ENCODE measurements at places on chromosomes 16 and 17.

GRCh38 chr16:55398762-55399161, 74.8 kb downstream of the IRX6 start:
- DNase-seq = no peak

- no peak for DNase-seq
These were observed 136.1 kb downstream of the RAB11FIP4 start for GRCh38 chr17:31527606-31528005.

- DNase-seq = no peak
These were observed 99.7 kb downstream of the CYTH1 start for GRCh38 chr17:78682363-78682762.

DNA sequence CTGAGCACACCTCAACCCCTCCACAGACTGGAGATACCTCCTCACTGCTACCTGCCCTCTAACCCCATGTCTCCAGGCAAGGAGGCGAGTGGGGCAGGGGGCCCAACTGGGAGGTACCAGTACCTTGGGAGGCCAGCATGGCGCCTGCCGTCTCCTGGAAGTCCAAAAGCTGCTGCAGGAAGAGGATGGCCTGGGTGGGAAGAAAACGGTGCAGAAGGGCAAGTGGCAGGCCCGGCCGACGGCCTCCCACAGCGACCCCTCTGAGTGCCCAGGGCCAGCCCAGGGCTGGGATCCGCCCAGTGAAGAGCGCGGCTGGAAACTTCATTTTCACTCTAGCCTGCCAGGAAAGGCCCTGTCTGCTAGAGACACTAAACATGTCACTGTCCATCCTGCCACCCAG, 8.5 kb downstream of the ZACN start:
- no peak for DNase-seq

DNA sequence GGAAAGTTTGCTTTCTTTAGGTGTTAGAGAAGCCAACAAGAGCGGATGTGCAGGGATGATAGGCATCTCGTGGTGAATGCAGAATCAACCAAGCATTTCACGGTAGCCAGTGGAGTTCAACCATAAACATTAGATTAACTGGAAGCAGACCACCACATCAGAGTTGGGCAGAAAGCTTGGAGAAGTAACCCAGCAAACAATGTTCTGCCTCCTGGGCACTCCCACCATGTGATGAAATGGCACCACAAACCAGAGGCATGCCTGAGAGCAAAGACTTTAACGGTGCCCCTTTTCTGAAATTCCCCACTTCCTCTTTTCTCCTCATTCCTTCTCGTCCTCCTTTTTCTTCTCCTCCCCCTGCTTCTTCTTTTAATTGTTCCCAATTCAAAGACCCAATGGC, 193.5 kb upstream of the ANKFN1 start:
- DNase-seq = no peak

DNA sequence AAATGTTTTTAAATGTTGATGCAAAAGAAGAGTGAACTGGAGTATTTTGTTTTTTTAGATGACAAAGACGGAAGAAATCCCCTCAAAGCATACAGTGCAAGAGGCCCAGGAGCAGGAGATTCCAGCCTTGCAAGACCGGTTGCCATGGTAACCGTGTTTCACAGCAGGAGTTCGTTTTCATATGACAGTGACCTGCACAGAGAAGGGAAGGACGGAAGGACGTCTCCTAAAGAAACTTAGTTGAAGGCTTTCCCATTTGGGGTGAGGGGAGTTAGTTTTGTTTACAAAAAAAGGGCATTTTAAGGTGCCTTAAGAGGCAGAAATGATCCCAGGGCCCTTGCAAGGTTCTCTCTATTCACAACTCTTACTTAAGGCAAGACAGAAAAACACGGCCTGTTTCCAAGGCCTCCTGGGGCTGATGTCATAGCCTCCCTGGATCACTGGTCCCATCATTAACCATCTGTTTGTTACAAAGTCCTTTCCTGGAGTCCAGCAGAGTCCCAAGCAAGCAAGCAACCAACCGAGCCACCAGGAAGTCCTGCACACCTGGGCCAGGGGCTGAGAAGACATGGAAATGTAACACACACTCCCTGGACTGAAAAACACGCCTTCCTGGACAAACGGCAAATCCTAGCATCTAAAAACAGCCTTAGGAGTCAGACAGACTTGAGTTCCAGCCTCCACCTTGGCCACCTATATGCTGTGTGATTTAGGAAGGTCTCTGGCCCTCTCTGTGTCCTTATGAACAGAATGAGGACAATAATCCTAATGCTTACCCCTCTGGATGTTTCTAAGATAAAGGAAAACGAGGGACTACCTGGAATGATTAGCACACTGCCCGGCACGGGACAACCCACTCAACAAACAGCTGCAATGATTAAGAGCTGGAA, 30.3 kb upstream of the RPH3AL start:
- no peak for DNase-seq

- DNase-seq = no peak
These were observed 278.6 kb downstream of the HAPSTR1 start for GRCh38 chr16:9370061-9370491.

DNA sequence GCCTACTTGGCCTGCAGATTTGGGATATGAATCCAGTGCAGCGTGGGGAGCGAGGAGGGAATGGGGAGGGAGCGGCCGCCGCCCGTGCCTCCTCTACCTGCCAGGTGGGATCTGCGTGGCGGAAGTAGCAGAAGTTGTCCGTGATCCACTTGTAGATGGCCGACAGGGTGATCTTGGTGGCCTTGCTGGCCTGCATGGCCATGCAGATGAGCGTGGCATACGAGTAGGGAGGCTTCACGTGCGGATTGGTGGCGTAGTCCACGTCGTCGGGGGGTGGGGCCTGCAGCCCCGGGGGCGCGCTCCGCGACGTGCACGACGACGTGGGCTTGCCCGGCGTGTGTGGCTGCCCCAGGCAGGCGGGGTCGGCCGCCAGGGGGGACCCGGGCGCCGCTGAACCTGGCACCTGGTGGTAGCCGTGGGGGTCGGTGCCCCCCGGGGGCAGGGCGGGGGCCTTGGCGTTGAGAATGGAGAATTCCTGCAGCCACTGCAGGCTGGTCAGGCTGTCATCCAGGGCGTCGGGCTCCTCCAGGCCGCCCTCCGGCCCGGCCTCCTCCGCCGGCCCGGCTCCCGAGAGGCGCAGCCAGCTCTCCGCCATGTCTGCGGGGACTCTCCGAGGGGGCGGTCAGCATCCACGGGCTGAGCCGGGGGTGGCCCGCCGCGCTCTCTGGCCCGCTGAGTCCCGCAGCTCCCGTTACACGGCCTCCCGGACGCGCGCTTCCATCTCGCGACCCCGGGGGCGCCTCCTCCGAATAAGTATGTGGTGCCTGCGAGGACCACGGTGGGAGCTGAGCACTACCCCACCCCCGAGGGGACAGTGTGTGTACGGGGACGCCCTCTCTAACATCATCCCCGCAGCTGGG, 1.0 kb downstream of the FOXJ1 start:
- DNase-seq = peak; percentile 86

- DNase-seq = peak; percentile 97
These were observed at the start of gene NDE1 for GRCh38 chr16:15650019-15650697. Gene NDE1, plus strand, starts transcription at chr16:15650245. Its CDS starts 14,534 bp downstream, at chr16:15664779.

DNA sequence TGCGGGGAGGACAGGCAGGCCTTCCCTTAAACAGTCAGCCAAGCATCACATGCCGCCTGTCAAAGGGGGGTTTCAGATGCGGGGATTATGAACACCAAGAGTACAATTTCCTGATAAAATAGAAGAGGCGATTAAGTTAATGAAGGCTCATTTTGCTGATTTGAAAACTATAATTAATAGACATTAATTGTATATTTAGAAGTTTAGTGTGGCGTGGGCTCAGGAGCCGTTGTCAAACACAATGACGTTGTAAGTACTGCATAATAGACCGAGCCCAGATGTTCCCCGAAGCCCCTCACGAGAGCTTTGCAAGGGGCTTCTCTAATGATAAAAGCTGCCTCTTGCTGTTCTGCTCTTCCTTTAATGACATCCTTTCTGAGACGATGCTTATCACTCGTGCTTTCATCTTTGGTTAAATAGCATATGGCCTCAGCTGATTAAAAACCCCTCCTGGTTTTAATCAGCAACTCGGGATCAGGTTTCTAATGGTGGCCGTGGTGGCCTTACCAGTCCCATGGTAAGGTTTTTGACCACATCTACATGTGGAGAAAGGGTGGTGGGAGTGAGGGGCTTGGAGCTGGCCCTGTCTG, 28.2 kb downstream of the SNX20 start:
- DNase-seq = no peak

GRCh38 chr16:88619859-88620815, 18.2 kb upstream of the IL17C start:
- no peak for DNase-seq

GRCh38 chr17:72726936-72727335, 365.6 kb downstream of the SLC39A11 start:
- DNase-seq = peak; percentile 78

GRCh38 chr17:74677558-74678466, 34.9 kb downstream of the CD300LF start:
- no peak for DNase-seq

DNA sequence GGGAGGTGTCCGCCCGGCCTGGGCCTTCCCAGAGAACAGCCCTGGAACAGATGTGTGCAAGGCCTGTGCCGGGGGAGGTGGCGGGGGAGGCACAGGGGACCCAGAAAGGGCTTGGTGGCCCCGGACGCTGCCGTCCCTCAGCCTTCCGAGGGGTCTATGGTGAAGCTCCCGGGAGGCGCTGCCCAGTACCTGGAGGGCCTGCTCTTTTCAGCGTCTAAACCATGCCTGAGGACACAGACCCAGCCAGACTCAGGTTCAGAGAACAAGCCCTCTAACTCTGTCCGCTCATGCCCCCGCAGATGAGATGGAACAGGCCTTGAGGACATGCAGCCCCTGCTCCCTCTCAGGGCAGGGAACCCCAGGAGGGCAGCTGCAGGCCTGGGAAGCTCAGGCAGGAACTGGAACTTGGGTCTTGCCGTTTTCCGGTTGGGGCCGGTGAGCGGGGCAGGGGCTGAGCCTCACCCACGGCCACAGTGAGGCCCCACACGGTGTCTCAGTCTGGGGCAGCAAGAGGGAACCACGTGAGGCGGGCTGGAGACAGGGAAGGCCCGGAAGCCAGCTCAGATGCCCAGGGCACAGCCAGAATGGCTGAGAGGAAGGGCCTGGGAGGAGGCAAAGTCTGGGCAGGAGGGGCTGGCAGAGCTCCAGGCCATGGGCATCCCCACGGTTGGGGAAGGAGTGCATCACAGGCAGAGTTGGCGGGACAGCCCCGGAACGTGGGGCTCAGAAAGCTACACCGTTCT, 12.5 kb downstream of the SLC16A3 start:
- no peak for DNase-seq

- peak; percentile 75 for DNase-seq
These were observed 526 bp downstream of the CBFB start for GRCh38 chr16:67029254-67030096.

DNA sequence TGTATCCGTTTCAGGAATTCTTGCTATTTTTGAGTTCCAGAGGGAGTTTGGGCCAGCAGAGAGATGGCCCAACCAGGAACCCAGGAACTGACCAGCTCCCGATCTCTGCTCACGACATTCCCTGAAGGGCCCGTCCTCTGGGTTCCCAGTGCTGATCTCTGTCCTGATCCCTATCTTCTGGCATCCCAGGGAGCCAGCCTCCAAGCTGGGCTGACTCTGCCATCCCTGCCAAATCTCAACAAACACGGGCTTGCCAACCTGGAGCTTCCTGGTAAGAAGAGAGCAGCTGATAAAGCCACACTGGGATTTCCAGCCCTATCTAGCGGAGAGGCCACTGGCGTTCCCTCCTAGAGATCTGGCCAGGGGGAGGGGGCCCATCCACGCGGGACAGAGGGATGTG, 16.2 kb downstream of the GPRC5B start:
- DNase-seq = no peak

DNA sequence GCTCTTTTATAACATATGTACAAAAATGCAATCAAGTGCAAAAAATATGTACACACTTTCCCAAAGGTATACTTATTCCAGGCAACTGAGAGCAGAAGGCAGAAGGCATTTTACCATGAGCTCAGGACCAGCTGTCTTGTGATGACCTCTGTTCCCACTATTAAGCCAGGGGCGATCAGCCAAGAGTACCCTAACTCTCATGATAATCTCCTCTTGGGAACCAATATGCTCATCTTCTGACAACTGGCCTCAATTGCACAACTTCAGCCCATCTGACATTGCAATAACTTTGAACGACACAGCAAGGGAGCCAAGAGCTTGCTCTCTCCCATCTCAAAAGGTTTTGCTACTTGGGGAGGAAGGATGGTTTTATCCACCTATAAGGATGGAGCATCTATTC, 471.9 kb downstream of the HS3ST3B1 start:
- no peak for DNase-seq

DNA sequence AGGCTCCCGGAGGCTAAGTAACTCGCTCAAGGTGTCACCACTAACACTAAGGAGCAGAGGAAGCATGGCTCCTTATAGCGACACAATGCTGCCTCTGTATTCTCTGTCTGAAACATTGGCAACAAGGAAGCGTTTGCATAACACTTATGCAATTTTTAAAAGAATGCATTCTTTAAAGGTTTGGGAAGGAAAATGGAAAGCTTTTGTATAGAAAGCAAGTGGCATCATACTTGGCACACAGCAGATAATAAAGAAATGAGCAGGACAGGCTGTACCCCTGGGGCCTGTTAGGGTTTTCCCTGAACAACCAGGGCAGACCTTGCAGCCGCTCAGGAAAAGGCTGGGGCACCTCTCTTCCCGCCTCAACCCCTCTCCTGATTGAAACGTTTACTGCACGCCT, 36.9 kb downstream of the PPL start:
- no peak for DNase-seq

DNA sequence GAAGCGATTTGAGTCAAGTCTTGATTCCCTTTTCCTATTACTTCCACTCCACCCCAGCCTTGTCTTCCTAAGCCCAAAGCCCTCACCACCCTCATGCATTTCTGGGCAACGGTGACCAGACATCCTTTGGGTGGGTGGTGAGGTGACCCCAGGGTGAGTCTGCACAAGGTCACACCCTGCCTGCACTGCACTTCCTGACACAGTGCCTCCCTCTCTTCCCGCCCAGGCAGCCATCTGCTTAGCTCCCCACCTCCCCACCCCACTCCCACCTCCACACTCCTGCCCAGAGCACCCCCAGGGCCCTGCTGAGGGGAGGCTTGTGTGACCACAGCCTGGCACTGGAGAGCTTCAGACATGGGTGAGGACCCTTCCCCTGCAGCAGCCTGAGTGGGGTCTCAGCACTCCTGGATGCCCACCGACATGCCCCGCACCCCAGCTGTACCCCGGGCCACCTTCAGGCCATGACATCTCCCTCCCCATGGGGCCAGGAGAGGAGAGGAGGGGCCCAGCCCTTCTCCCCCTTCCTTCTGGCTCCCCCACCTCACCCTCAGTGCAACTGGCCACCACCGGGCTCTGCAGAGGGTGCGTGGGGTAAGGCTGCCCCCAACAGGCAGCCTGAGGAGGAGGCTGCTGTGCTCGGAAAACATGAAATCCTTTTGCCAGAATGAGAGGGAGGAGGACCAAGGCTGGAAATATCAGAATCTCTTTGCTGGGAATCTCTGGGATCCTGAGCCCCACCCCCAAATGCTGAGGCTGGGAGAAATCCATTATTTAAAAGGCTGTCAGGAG, 68.6 kb downstream of the CCT6B start:
- no peak for DNase-seq

All from GM20000 (cell line).